ENCODE measurements at places on chromosomes 12 and 14. TPM values are rescaled to one million over a fixed set of nuclear protein-coding genes. Genes with fewer than 3 reads are reported as not detected.

TMEM117 gene
- polyA plus RNA-seq, result 14.0 TPM

LRRK2 gene
- 26.7 TPM for polyA plus RNA-seq

LRRC23 gene
- polyA plus RNA-seq, result 20.2 TPM

TAS2R31 gene
- polyA plus RNA-seq, result 2.2 TPM

PRR13 gene
- 184 TPM for polyA plus RNA-seq

FZD10 gene
- 3.2 TPM for polyA plus RNA-seq

AVPR1A gene
- polyA plus RNA-seq, result 5.5 TPM

TAS2R10 gene
- polyA plus RNA-seq, result 4.4 TPM

SLC35F4 gene
- polyA plus RNA-seq, result 4.3 TPM

TSHR gene
- polyA plus RNA-seq, result 0.88 TPM

DHH gene
- polyA plus RNA-seq, result 0.25 TPM

TMEM233 gene
- polyA plus RNA-seq, result 1.7 TPM

CCDC38 gene
- 1.1 TPM for polyA plus RNA-seq

CD4 gene
- polyA plus RNA-seq, result 25.5 TPM

RAD9B gene
- polyA plus RNA-seq, result 1.4 TPM

Measured in left kidney (tissue), 8 donors.